ENCODE measurements at places on chromosomes 1 and 21.

DNA sequence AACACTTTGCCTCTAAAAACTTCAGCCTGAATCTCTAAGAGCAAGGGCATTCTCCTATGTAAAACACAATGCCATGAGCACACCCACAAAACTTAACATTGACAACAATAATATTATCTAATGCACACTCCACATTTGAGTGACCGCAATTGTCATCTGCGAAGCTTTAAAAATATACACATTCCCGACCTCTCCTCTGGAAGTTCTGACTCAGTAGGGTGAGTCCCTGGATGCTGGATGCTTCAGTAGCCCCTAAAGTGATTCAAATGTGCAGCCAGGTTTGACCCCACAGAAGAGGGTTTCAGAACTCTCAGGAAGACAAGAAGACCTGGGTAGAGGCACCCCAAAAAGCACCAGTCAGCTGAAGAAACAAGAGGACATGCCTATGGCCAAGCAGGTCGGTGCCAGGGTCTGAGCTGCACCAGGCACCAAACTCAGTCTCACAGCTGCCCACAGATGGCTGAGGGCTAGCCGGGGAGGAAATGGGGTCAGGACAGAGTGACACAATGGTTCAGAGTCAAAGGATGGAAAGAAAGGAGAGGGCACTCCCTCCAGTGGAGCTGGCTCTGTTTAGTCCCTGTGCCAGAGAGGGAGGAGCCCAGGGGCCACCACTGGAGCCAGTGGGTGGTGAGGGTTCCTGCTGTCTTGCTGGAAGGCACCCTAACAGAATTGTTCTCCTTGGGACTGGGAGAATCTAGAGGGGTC, 17.4 kb downstream of the PIK3C2B start:
- no peak for DNase-seq

DNA sequence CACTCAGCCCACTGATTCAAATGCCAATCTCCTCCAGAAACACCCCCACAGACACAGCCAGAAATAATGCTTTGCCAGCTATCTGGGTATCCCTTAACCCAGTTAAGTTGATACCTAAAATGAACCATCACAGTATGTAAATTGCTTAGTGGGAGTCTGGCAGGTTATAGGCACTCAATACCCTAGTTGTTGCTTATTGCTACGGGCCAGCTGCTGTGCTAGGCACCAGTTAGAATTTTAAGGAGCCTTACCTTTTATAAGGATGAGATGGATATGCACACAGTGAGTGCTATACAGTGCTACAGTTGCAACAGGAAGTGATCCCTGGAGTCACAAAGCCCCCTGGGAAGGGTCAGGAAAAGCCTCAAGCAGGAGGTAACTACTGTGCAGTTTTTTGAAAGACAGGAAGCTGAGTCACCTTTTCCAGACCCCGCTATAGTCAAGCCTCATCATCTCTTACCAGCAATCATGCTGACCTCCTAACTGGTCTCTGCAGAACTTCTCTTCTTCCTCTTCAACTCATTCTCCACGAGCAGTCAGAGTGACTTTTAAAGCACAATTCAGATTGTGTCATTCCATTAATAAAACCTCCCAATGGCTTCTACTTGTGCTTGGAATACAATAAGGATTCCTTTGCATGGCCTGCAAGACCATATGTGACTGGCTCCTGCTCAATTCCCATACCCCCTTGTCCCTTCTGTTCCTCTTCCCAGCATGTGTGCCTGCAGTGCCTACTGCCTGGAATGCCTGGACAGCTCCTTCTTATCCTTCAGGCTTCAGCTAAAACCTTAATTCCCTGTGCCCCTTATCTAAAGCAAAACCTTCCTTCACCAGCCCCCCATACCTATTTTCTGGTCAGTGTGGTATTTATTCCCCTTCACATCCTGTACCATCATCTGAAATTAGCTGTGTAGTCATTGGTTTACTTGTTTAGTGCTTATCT, 10.4 kb upstream of the TLR5 start:
- DNase-seq: no peak

DNA sequence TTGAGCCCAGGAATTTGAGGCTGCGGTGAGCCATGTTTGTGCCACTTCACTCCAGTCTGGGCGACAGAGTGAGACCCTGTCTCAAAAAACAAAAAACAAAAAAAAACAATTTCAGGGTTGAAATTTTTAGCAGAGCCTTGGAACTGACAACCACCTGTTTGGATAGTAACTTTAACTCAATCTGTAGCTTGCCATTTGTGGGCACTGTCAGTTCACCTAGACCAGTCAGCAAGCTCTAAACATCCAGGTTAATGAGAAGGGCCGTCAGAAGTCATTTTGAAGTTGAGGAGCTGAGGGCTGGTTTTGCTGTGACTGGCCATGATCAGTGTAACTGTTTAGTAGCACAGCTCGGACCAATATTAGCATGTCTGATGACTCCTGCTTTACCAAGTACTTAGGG, 8.4 kb downstream of the TRAPPC10 start:
- no peak for DNase-seq

DNA sequence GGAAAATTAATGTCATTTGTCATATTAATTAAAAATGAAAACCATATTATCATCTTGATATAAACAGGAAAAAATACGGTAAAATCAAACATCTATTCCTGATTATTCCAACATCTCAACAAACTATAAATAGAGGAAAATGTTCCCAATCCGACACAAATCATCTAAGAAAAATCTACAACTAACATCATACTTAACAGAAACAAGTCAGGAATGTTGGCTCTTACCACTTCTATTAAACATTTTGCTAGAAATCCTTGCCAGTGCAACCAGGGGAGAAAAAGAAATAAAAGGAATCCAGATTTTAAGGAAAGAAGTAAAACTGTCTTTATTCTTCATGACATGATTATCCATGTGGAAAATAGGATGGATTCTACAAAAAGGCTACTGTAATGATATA, 77.0 kb upstream of the IRF2BP2 start:
- no peak for DNase-seq

- DNase-seq: no peak
These were observed 25.5 kb downstream of the USP1 start for GRCh38 chr1:62462370-62462769.

- DNase-seq: no peak
These were observed 16.0 kb downstream of the COL9A2 start for GRCh38 chr1:40301066-40301465.

GRCh38 chr1:204834752-204835151, 35.9 kb upstream of the NFASC start:
- no peak for DNase-seq

DNA sequence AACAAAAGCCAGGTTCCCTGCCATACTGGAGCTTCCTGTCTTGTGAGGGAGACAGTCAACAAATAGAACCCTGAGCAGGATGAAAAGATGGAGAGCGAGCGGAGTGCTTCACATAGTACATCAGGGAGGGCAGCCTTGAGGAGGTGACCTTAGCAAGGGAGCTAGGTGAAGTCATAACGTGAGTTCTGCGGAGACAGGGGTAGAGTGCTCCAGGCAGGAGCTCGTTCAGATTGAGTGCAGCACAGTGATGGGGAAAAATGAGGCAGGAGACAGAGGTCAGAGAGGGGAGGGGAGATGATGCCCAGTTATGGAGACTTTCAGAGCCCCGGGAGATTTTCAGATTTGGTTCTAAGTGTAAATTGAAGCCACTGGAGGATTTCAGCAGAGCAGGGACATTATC, 15.3 kb upstream of the CLIC6 start:
- DNase-seq: no peak

- DNase-seq: no peak
These were observed 165.2 kb upstream of the SAMSN1 start for GRCh38 chr21:14711287-14711686.

- peak; percentile 95 for DNase-seq
These were observed 21.0 kb downstream of the B3GALT5 start for GRCh38 chr21:39633770-39634181.

GRCh38 chr1:232142403-232143314, 487.3 kb downstream of the SIPA1L2 start:
- DNase-seq: peak; percentile 97

- DNase-seq: no peak
These were observed 26.1 kb downstream of the CFH start for GRCh38 chr1:196677781-196678509.

- DNase-seq: no peak
These were observed 21.5 kb downstream of the DHCR24 start for GRCh38 chr1:54865238-54866073.

DNA sequence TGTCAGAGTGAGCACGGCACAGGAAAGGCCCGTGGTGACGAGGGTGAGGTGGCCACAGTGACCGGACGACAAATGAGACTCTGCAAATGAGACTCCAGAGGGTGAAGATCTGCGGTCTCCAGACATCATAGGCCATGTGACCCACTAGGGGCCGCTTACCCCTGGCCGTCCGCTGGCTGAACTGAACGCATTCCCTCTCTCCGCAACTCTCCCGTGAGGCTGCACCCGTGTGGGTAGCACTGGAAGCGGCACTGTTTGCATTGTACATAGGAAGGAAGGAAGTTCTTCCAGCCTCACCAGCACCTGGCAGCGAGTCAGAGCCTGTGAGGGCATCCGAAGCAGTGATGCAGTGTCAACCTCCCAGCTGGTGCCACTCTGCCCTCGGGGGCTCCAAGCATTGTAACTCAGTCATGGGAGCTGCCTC, 23.6 kb upstream of the SPSB1 start:
- no peak for DNase-seq

GRCh38 chr1:246608616-246609376, 42.5 kb downstream of the CNST start:
- peak; percentile 79 for DNase-seq

GRCh38 chr1:209162651-209163050, 420.9 kb upstream of the CAMK1G start:
- DNase-seq: peak; percentile 22

GRCh38 chr1:180912211-180912800, 391 bp upstream of the KIAA1614 start:
- no peak for DNase-seq

- no peak for DNase-seq
These were observed 34.6 kb upstream of the PDE4B start for GRCh38 chr1:65758128-65758527.

- DNase-seq: no peak
These were observed 249.4 kb downstream of the PLPP3 start for GRCh38 chr1:56329970-56330369.

- no peak for DNase-seq
These were observed 22.1 kb downstream of the CRYAA start for GRCh38 chr21:43190951-43191350.

GRCh38 chr21:38852708-38853107, 47.0 kb downstream of the ETS2 start:
- no peak for DNase-seq

- DNase-seq: peak; percentile 99
These were observed 84.1 kb downstream of the GPR88 start for GRCh38 chr1:100622037-100622436.
